Femur (tissue), 1 donor: ENCODE measurements at places on chromosomes 7 and 10.

GRCh38 chr10:68594405-68594804 lies 34.3 kb downstream of the TET1 start:
- no peak for DNase-seq

DNA sequence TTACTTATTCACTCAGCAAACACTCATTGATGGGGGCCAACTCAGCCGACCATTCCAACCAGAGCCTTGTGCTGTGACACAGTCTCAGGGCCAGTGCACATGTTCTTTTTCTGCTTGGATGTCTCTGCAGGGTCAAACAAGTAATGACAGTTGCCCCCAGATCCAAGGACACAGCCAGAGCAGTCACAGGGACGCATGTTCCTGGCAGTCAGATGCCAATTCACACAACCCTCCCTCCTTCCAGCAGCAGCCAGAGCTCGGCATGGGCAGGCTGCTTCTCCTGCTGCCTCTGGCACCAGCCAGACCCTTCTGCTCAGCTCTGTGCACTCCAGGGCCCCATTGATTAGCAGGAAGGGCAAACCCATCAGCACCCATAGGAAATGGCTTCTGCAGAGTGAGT lies 20.3 kb downstream of the DRGX start:
- DNase-seq = no peak

GRCh38 chr7:34734771-34735170 lies 76.8 kb downstream of the NPSR1 start:
- DNase-seq = no peak

- no peak for DNase-seq
Measured at GRCh38 chr7:152637161-152637560, 38.8 kb downstream of the XRCC2 start.

DNA sequence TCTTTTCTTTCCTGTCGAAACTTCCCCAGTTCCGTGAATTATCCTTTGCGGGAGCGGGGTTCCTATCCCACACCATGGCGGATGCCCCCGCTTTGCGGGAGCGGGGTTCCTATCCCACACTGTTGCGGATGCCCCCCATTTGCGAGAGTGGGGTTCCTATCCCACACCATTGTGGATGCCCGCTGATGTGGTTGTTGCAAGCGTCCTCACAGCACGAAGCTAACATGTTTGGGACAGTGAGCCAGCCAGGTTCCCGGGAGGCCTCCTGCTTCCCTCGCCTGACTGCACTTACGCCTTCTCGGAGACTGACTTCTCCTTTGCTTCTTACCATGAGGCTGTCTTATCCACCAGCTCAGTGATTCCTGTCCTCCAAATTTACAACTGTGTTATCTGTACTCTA lies 134.7 kb downstream of the VIPR2 start:
- DNase-seq = no peak

GRCh38 chr7:77415476-77415822 lies 700 bp downstream of the GSAP start:
- peak; percentile 41 for DNase-seq

DNA sequence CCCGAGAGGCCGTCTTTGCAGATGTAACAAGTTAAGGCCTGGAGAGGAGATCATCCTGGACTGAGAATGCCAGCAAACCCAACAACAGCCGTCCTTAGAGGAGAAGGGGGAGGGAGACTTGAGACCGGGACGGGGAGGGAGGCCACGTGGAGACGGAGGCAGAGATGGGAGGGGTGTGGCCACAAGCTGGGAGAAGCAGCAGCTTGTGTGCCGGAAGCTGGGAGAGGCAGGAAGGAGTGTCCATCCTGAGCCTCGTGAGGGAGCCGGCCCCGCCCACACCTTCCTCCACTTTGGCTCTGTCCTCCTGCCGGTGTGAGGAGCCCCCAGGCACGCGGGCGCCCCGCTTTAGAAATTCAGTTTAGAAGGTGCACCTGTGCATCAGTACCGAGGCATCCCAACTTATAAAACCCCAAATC lies 95.7 kb downstream of the DNAJB6 start:
- peak; percentile 39 for DNase-seq

- DNase-seq = no peak
Measured at GRCh38 chr10:36788152-36788551, 337.2 kb upstream of the ANKRD30A start.

DNA sequence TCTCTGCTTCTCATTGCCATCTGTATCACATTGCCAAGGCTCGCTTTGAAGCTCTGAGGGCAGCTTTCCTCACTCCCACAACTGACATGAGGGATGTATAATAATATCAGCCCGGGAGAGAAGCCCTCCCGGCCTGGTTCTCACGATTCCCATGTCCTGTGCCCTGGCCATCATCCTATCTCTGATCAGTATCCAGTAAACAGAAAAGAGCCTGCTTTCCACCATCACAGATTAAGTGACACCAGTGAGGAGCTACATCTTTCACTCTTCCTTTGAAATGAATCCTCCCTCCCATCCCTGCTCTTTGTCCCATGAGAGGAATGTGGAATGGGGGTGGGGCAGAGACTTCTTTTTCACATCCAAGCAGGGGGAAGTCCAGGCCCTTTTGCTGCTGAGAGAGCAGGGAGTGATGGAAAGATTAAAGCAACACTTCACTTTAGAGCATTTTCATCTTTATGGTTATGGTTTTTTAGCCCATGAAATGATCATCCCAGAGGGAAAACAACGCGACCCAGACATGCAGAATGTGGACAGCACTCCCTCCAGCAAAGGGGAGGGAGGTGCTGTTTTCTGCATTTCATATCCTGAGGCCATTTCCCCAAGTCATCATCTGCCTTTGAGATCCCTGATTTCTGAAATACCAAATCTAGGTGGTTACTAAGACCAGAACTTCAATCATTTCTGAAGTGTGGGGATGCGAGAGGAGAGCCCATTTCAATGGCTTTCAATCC lies 84.6 kb upstream of the LYZL1 start:
- no peak for DNase-seq

- DNase-seq = peak; percentile 29
Measured at GRCh38 chr7:95330204-95330960, 6.0 kb upstream of the PON1 start.

DNA sequence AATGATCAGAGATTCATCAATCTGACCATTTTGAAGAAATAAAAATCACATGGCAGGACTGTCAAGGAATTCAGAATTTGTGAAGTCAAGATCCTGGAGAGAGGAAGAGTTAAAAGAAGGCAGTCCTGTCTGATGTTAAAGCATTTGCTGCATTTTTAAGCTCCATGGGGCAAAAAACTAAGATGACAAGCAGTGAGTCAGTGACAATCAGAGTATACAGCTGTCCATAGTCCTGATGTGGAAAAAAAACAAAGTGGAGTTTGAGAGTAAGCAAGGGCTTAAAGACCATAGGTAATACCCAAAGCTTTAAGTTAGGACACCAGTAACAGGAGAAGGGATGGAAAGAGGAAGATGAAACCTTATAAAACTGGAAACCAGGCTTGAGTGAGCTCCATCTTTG lies 412.7 kb upstream of the ANKRD30A start:
- no peak for DNase-seq

- no peak for DNase-seq
Measured at GRCh38 chr10:78259391-78259790, 225.7 kb downstream of the RPS24 start.

GRCh38 chr7:50868426-50869100 lies 85.9 kb upstream of the GRB10 start:
- no peak for DNase-seq

DNA sequence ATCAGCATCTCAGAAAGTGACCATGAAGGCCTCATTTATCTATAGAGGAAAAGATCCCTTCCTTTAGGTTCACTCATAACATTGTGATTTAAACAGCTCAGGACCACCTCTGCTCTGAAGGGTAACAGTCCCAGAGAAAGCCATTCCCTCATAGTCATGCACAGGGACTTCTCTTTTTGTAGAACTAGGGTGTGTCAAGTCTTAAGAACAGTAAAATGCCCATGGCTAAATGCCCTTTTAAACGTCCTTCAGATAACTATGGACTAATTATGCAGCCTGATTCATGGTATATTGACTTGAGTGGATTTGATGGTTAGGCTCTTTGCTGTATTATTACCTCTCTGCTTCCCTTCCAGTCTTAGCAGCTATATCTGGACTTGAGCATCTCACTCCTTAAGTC lies 337.8 kb downstream of the SORCS1 start:
- no peak for DNase-seq

- DNase-seq = no peak
Measured at GRCh38 chr7:113010377-113010776, 76.2 kb downstream of the GPR85 start.

DNA sequence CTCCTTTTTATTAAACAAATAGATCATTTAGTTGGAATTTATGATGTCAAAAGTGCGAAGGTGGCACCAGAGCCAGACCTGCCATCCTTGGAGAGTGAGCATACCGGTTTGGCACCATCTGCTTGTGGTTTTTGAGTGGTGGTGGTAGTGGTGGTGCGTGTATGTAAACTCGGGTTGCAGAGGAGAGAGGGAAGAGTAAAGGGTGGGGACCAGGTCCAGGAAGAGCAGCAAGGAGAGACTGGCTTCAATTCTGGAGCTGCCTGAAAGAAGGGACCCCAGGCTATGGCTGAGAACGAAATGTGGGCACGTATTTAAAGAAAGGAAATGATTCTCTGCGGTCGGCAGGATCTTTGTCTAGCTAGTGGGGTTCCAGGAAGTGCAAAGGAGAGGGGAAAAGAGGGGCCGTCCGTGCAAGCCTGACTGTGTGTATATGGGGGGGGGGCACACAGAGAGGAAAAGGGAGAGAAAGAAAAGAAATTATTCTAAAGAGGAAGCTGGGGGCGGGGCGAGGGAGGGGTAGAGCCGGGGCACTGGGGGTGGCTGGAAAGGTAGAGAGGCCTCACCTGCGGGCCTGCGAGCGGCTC lies 448 bp upstream of the GOLGA7B start:
- no peak for DNase-seq
